ENCODE measurements at places on chromosomes 11 and 22.
A peak's percentile ranks its signal among the peaks of the same experiment; 100 is the strongest.

DNA sequence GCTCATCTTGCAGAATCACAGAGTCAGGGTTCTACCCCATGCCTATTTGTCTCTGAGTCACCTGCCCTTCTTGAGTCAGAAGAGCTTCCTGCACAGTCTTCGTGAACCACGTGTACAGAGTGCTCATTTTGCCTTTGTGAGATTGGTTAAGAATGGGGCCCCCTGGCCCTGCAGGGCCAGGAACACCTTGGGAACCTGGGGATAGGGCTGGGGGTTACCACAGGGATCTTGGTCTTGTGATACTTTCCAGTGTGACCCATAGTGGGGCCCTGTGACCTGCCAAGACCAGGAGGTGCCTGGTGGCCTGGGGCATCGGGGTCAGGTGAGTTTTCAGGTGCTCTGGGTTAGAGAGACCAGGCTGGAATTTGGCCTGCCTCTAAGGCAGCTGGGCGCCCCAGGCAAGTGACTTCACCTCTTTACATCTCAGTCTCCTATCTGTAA is 9.4 kb downstream of the TMPRSS13 start:
- no peak for DNase-seq

- DNase-seq = peak; percentile 49
Measured at GRCh38 chr11:19110295-19110694, 6.7 kb upstream of the ZDHHC13 start.

- DNase-seq = no peak
Measured at GRCh38 chr11:85723088-85723487, 37.1 kb upstream of the CCDC89 start.

- DNase-seq = no peak
Measured at GRCh38 chr11:73137262-73137943, 4.7 kb downstream of the FCHSD2 start.

DNA sequence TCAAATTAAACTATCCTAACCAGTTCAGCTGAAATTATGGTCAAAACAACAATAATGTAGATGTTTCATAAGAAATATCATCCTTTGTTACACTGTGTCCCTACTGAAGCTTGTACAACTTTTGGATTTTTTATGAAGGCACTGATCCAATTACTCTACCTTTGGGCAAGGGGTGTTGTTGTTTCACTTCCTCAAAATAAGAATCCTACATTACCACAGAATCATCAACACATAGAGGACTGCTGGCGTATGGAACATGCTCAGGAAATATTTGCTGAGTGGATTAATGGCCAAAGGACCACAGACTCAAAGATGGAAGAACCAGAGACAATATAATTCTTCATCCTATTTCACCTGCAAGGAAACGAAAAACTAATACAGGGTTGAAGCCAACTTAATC is 907.5 kb upstream of the CCDC90B start:
- DNase-seq = no peak

- DNase-seq = no peak
Measured at GRCh38 chr11:122068837-122069236, 47.2 kb downstream of the BLID start.

DNA sequence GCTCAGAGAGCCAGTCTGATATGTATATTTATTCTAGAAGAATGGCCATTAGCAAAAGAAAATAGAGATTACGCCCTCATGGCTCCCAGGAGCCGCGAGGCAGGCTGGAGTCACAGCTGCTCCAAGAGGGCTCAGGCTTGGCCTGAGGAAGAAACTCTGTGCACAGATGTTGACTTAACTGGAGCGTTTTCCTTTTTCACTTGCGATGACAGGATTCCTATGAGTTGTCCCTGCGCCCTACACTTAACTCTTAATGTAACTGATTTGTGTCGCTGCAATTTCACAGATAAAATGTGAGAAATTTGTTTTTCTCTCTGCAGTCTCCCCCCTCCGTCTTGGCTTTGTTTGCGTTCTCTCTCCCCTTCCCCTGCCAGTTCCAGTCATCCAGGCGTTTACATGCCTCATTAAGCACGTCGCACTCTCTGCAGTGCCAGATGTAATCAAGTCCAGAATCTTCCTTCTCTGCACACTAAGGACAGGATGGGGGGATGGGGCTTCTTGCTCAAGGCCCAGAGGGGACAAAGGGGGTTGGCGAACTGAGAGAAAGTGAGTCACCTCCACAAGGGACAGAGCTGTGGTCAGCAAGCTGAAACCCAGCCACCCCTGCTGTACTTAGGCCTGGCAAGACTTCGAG is 1060.1 kb downstream of the NTM start:
- no peak for DNase-seq

DNA sequence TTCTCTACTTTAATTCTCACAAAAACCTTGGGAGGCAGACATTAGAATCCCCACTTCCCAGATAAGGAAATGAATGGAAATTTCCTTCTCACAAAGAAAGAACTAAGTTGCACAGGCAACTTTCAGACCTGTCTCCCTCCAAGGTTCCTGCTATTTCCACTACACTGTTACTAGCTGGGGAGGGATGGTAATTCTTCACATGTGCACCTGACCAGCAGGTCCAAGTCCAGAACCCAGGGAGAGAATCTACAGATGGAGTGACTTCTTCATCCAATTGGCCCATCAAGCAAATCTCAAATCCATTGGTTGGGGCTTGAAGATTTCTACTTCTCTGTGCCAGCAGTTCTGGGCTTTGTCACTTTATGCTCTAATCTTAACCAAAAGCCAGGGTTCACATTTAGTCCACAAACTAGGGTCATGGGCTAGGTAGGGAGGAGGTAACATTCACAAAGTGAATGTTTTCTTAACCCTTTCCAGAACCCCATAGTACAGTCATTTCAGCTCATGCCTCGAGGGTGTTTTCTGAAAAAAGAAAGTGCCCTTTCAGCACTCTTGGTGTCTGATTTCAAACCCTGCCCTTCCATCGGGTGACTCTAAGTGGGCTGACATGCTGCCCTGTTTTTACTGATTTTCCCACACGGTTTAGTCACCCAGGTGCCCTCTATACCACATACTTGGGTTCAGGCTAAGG is 2.7 kb downstream of the POU2AF1 start:
- DNase-seq = no peak

DNA sequence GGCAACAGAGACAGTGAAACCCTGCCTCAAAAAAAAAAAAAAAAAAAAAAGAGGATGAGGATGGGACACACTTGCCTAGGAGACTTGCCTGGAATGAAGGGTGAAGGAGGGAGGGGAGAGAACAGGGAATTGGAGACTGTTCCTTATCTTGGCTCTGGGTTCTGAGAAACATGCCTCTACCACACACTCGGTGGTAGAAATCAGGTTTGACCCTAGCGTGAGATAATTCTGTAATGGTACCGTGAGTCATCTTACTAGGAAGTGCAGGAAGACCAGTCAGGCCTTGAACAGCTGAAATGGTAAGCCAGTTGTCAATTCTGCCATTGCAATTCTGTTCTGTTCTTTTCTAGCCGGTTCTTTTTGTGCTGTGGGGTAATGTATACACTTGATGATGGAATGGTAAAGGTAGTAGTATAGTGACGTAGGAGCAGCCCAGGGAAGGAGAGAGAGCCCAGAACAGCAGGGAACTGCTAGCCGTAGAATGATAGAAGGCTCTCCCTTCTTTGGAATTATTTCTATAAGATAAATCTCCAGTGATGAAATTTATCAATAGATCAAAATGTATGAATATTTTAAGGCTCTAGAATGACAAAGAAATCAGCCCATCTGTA is 3.9 kb upstream of the AMBRA1 start:
- DNase-seq = no peak

GRCh38 chr22:39825661-39826102 is 67.9 kb downstream of the ENTHD1 start:
- DNase-seq = no peak

- no peak for DNase-seq
Measured at GRCh38 chr22:43101306-43101705, 9.2 kb upstream of the BIK start.

DNA sequence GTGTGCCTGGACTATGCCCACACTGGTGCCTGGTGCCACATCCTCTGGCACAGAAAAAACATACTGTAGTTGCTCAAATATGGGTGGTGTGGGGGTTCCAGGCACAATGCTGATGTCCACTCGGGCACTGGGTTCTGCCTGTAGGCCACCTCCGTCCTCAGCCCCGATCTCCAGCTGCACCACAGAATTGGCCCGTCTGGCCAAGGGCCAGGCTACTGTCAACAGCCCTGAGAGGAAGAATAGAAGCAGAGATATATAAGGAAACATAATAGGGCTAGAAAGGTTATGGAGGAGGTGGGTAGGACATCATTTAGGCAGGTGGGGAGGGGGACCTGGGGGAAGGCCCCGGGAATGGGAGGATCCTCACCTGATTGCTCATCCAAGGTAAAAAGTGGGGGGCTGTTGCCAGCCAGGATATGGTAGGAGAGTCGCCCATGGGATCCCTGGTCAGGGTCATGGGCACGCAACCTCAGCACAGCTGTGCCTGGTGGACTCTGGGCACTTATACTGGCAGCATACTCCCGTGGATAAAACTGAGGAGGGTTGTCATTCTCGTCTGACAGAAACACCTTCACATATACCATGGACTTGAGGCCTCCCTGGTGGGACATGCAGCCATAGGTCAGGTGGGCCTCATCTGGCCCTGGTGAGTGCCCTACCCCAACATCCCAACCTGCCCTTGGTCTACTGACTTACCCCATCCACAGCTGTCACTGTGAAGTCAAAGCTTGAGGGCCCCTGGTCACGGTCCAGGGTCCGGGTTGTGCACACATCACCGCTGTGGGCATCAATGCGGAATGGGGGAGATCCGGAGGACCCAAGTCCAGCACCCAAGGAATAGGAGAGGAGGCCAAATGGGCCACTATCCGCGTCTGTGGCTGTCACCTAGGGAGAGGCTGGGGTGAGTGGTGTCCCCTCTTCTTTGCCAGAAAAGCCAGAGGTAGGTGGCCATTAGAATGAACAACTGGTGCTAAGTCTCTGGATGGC is 14.5 kb upstream of the TPP1 start:
- DNase-seq = no peak

GRCh38 chr22:41178425-41178975 is 26.6 kb upstream of the L3MBTL2 start:
- DNase-seq = no peak

DNA sequence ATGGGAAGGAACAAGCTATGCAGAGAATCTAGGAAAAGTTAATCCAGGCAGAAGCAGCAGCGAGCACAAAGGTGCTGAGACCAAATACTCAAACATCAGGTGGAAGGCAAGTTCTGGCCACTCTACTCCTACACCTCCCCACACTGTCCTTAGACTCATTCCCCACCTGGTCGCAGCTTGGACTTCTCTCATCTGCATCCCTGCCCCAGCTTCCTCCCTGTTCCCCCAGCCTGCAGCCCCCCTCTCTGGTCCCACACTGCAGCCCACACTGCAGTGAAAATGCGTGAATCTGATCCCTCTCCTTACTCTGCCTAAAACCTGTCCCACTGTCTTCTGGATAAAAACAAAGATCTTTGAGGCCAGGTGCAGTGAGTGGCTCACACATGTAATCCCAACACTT is 9.1 kb downstream of the TPBGL start:
- DNase-seq = no peak

GRCh38 chr11:2904153-2905052 is 18.8 kb upstream of the CDKN1C start:
- DNase-seq = no peak

DNA sequence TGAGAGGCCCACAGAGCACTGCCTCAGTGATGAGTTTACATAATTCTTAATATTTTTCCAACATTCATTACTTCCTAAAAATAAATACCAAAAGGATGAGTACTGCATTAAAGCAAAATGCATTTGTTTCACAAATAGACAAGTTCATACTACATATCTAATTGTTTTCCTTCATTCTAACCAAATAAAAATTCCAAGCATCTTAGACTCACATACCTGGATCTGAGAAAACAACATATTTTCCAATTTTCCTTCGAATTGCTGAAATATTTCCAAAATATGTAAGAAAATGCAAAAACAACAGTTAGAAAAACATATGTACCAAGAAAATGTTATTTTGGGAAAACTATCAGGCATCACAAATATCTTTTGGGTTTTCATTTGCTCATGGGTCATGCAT is 127.9 kb upstream of the CEP126 start:
- DNase-seq = no peak

DNA sequence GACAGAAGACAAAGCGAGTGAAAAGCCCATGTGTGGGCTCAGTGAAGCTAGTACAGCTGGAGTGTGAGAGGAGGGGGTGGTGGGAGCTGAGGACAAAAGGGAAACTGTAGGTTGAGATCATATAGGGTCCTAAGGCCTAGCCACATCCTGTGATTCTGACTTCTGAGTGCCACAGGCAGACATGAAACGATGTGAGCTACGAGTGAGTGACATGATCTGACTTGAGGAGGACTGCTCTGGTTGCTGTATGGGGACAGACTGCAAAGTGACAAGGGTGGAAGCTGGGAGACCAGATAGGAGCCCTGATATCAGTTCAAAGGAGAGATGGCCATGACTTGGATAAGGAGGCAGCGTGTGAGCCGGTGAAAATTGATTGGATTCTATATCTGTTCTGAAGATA is 85.4 kb downstream of the MICAL2 start:
- DNase-seq = no peak

GRCh38 chr11:65625628-65626342 is 10.2 kb downstream of the PCNX3 start:
- DNase-seq = peak; percentile 23

- DNase-seq = no peak
Measured at GRCh38 chr11:62399878-62400266, 19.0 kb upstream of the SCGB1A1 start.

GRCh38 chr22:17705546-17705945 is 67.0 kb downstream of the BCL2L13 start:
- DNase-seq = no peak

- no peak for DNase-seq
Measured at GRCh38 chr11:111378861-111379601, at the start of gene POU2AF1. TSS of gene POU2AF1 (minus strand) at chr11:111379275. CDS start at chr11:111379177, 98 bp downstream.

DNA sequence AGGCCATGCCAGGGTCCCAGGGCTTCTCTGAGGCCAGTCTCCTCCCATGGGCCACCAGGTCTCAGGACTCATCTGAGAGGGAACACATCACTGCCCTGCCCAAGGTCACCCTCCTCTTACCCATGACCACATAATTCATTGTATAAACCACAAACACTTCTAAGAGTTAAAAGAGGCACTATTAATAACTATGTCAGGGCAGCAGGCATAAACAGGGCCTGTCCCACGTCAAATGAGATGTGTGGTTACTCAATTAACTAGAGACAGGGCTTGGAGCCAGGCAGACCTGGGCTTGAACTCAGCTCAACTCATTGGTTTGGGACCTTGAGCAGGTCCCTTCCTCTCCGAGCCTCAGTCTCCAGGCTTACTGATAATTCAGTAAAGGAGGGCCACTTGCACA is 33.1 kb downstream of the ARAP1 start:
- DNase-seq = no peak

DNA sequence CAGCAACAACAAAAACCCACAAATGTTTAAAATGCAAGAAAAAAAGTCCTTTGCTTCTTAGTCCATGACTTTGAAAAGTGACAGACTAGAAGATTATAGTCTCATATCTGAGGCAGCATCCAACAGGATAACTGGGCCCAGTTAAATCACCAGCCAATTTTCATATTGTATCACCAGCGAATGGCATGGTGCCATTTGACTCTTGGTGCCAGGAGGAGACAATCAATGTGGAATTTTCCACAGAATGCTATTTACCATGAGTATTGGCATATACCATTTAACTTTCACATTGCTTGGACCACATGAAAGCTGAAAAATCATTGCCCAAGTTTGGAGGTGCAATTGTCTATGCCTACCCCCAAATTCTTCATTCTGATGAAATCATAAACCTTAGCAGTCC is 255.5 kb downstream of the TENM4 start:
- DNase-seq = no peak
